DMS 273 treated with DMSO at 0.1 percent for 48 hours (cell line): ENCODE measurements at places on chromosomes 7 and 10.

- no peak for DNase-seq
Measured at GRCh38 chr7:144842377-144842851, 6.6 kb upstream of the TPK1 start.

DNA sequence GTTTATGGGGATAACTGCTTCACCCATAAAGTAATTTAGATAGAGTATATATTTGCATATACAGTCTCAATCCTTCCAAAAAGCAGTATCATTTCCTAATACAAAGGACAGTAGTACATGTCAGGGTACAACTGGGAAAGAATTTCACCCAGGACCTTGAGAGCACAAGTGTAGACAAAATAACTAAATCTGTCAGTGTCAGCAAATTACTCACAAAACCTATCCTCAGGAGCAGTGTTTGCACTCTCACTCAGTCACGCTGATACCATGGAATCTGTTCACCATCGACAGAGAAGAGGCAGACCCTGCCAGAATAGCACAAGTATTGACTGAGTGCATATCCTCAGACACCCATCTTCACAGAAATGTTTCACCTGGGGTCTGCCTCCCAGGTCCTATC, 554.7 kb upstream of the PHF14 start:
- DNase-seq = no peak

GRCh38 chr10:132460071-132460470, 63.1 kb downstream of the PWWP2B start:
- DNase-seq = no peak

DNA sequence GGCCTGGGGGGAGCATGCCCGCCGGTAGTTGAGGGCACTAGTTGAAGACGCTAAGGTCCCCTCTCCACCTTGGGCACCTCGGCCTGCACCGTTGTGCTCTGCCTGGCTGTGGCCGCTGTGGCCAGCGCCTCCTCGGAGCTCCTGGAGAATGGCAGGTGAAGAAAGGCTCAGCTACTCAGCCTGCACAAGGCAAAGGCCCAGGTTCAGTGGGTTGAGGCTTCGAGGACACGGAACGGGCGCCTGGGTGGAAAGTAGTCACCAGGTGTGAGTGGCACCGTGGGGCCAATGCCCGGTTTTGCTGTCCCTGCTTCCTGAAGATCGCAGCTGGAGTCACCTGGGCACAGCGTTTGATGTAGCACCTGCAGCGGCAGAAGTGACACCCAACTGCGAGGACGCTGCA, 12.4 kb upstream of the ZNF716 start:
- DNase-seq = no peak

GRCh38 chr7:120979765-120980499, 8.6 kb upstream of the CPED1 start:
- DNase-seq = no peak

- no peak for DNase-seq
Measured at GRCh38 chr10:16231176-16231575, 205.6 kb upstream of the PTER start.

DNA sequence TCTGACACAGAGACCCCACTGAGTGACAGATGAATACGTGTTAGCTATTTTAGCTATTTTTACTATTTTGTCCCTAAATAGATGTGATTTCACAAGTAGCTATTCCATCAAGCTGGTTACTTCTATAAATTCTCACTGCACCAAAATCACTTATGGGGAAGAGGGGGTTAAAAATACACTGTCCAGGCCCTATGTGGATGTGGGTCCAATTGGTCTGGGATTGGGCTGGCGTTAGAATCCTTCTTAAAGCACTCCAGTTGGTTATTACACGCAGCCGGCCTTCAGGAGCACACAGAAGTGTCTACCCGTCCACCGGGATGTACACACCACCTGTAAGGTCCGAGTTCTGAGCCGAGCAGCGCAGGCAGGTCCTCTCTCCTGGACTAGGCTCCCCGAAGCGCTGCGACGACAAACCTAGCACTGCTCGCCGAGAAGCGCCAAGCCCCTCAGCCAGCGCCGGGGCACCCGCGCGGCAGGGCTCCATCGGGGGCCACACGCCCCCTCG, 222.3 kb upstream of the MKLN1 start:
- no peak for DNase-seq

DNA sequence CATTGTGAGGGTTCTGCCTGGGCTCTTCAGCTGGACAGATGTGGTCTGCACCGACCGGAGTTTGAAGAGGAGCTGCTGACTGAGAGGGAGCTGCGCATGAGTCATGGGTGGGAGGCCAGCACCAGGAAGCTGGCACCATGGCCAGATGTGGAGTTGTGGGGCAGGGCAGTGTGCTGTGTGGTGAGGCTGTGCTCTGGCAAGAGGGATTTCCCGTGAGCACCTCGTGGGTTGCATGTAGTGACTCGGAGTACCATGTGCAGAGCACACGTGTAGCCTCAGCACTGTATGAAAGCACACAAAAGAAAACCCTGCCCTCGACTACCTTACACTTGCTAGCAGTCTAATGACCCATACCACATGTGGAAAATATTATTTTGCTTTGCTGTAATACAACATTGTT, 103.4 kb downstream of the WNT2 start:
- no peak for DNase-seq

DNA sequence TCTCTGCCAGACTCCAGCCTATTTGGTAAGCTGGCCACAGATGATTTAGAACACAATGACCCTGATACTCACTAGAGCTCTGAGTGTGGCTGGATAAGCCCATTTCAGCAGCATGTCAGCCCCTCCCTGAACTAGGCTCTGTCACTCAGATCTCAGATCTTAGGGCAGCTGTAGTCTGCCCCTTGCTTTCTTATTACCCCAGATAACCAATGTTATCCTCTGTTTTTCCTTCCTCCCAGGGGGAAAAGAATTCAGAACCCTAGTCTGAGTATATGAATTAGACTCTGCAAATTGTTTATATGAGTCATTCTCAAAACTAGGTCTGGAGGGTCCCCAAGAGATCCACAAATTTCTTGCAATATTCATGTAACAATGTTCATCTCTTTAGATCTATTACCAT, 286.2 kb downstream of the KCNMA1 start:
- no peak for DNase-seq

DNA sequence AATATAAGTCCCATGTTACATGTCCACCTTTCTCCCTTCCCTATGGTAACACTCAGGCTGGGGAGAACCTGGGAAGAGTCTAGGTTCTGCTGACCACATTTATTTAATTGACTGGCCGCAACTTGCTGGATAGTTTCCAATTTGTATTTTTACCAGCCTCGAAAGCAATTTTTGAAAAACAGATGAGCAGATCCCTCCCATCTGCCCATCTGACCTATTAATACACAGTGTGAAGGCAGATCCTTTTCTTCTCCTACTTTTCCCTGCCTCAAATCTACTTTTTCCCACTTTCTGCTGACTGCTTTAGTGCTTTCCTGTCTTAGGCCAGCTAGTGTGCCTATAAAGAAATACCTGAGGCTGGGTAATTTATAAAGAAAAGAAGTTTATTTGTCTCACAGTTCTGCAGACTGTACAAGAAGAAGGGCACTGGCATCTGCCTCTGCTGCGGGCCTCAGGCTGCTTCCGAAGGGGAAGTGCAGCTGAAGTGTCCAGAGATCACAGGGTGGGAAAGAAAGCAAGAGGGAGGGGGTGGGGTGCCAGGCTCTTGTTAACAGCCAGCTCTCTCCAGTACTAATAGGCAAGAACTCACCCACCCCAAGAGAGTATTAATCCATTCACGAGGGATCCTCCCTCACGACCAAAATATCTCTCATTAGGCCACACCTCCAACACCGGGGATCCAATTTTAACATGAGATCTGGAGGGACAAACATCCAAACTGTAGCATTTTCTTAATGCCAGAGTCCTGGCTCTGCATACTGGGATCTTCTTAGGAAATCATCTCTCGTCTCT, 336.0 kb upstream of the IGFBP3 start:
- no peak for DNase-seq

DNA sequence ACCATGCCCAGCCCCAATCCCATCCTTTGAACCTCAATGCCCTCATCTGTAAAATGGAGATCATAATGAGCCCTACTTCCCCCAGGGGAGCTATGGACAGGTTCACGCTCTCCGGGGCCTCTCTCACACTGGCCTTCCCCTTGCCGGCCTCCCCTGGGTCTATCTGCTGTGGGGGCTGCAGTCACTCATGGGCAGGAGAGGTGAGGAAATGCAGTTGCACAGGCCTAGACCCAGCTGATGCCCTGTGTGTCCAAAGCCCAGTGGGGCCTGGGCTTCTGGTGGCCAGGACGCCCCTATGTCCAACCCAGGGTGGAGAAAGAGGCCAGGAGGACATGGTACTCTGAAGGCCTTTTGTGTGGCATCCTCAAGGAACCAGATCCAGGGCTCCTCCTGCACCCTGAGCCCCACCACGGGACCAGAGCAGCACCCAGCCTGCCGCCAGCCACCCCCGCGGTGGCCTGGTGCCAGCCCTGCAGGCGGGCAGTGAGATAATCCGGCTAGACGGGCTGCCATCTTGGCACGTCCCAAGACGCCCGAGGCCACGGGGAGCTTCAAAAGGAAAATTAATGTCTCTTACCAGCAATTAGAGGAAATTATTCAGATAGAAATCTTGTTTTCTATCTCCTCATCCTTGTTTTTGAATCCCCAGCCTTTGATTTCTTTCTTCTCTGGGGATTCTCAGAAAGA, 39.0 kb downstream of the MYL10 start:
- DNase-seq = no peak

DNA sequence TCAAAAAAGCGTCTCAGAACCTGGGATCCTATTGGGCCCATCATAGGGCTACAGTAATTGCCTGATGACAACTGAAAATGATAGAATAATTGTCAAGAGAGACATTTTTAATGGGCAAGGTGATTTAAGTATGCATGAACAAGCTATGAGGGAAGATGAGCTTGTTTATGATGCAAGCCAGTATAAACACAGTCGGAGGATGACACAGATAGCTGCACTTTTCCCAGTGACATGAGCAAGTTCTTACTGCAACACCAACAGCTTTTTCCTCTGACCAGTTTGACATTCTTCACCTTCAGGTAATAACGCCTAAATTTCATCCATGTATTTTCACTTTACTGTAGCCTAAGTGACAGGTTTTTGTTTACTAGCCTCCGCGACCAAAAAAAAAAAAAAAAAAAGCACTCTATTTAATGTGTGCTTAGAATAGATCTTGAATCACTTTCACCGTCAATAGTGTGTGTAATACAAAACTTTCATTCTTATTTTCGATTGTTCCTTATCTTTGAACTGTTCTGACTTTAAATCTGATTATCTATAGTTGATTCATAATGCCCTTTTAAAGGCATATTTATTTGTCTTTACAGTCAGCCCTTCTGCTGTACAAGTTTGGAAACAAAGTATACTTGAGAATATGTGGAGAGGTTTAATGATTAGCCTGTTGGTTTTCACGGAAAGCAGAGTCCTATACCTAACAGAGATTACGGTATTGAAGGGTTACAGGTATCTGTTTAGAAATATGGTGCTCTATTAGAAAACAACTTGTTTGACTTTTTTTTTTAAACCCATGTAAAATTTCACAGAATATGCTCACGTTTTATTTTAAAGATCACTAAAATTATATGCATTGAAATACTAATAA, 1.7 kb downstream of the FOXP2 start:
- no peak for DNase-seq

DNA sequence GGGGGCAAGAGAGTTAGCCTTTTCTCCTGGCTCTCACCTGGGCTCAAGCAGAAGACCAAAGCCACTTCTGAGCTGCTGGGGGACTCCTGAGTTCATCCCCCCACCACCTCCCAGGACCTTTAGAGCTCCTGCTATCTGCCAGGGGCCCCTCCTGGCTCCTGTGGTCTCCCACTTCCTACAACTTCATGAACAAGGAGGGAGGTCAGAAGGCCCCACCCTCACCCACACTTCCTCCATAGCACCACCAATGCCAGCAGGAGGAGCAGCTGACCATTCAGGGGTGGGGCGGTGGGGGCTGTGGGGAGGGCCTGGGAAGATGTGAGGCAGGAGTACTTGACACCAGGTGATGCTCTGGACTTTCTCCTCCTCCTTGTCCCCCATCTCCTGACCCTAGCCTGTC, 32.6 kb upstream of the ADCYAP1R1 start:
- no peak for DNase-seq

- DNase-seq = no peak
Measured at GRCh38 chr7:150314639-150315239, 8.4 kb upstream of the LRRC61 start.
